ENCODE measurements at places on chromosomes 4 and X.

- no peak for DNase-seq
Observed at GRCh38 chrX:153516073-153516472, 1.4 kb upstream of the ATP2B3 start.

DNA sequence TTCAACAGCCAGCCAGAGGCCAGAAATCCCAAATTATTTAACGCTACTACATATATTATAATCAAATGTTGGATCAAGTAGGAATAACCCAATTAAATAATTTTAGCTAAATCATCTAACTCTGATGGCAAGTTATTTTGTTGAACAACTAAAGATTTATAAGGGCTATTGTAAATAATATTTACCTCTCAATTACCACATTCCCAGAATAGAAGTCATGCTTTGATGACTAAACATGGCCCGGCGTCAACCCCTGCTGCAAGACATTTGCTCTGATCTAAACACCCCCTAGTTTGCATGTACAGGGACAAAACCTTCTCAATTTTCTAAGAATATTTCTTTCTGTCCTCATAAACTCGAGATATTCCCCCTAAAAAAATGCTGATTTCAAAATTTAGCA is 14.2 kb downstream of the VEGFC start:
- no peak for DNase-seq

GRCh38 chr4:85372966-85373365 is 102.0 kb upstream of the ARHGAP24 start:
- no peak for DNase-seq

- no peak for DNase-seq
Observed at GRCh38 chr4:101961144-101961543, 170.6 kb downstream of the BANK1 start.

- DNase-seq, result no peak
Observed at GRCh38 chr4:25485104-25485503, 108.0 kb downstream of the ANAPC4 start.

GRCh38 chr4:76504613-76505465 is 69.8 kb downstream of the SHROOM3 start:
- DNase-seq, result no peak

GRCh38 chr4:155948541-155948940 is 5.1 kb downstream of the CTSO start:
- DNase-seq, result no peak

DNA sequence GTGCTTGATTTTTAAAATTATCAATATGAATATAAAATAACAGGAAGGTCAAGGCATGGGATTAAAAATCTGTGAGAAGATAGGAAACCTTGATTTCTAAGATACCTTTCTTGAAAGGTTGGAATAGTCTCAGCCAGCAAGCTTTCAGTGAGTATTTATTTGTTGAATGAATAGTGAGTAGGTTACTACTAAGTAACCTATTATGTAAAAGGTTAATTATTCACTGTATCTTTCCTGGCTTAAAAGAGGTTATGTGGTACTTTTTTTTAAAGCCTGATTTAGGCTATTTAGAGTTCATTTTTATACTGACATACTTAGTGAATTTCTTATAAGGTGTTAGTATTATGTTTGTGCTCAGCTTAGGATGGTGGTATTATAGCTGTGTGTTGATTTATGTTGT is 123.5 kb downstream of the PTPN13 start:
- no peak for DNase-seq

DNA sequence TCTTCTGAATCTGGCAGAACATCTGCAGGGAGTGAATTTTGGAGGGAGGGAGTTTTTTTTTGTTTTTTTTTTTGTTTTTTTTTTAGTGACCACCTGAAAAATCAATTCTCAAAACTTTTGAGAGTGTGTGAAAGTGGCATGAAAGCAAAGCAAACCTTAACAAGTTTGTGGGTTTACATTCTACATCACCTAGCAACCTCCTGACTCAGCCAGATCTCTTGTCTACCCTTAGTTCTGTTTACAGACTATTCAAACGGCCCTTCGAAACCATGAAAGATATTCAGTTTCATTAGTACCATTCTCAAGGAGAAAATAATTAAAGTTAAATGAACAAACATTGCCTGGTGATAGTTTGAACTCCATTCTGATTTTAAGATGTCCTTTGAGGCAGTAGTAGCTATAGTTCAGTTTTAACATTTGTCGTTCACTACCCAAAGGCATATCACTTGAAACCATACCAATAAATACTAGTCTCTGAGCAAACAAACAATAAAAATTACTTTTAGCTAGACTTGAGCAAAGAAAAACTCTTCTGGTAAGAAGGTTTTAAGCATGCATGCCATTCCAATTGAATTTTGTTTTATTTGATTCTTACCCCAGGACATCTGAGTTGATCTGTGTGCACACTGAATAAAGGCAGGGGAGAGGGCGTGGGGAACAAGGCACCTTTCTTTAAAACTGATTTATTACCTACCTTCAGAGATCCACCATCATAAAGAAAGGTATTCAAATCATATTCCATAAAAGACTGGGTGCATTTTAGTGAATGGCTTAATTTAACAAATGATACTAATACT is 137.7 kb downstream of the ARX start:
- no peak for DNase-seq

Measured in upper lobe of left lung (tissue), 6 donors.